ENCODE measurements at places on chromosomes 12 and 14.

DNA sequence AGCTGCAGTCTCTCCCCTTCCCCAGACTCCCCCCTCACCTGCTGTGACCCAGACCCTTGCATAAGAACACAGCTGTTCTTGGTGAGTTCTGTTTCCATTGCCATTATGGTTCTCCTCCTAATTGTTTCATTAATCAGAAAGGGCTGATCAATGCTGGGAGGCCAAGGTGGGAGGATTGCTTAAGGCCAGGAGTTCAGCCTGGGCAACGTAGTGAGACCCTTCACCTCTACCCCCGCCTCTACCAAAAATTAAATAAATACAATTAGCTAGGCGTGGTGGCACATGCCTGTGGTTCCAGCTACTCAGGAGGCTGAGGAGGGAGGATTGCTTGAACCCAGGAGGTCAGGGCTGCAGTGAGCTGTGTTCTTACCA, 17.2 kb upstream of the FAIM2 start:
- no peak for DNase-seq

GRCh38 chr14:102727336-102728095, 49.7 kb upstream of the TRAF3 start:
- DNase-seq, result no peak

DNA sequence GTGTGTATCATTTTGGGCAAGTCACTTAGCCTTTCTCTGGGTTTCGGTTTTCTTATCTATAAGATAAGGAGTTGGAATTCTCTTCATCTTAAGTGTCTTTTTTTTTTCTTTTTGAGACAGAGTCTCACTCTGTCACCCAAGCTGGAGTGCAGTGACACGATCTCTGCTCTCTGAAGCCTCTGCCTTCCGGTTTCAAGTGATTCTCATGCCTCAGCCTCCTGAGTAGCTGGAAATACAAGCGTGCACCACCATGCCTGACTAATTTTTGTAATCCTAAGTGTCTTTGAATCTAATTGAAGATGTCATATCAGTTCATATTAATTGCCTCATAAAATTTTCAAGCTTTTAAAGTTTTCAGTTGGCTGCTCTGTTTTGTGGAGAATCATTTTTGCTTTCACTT, 4.0 kb downstream of the SRGAP1 start:
- DNase-seq, result no peak

- peak; percentile 64 for DNase-seq
Observed at GRCh38 chr12:132827763-132828703, 636 bp downstream of the GOLGA3 start.

DNA sequence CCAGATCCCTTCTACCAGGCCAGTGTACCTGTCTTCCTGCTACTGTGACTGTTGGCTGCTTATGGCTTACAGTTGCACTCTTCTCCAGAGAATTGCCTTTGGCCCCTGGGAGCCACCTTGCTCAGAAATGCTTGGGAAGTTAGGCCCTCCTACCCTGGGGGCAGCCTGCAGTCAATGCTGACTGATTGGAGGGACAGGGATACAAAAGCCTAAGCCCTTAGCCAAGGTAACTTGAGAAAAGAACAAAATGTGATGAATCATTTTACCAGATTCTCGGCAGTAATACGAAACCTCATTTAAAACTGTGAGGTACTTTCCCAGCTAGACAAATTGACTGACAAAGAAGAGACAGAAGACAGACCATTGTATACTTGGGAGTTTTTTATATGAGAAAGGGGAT, 47.3 kb downstream of the PTCSC3 start:
- no peak for DNase-seq

DNA sequence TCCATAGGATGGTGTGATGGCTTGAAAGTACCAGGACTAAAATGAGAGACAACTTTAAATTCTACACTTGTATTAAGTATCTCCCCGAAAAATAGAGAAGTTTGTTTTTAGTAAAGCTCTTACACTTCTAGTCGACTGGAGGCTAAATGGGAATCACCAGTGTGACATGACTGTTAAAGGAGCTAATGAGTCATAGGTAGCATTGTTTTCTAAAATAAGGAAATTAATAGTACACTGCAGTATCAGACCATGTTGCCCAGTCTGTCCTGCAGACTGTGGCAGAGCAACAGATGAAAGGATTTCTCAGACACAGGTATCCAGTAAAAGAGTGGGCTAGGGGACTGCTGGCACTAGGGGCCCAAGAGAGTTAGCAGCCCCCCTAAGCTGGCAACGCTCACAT, 140.1 kb downstream of the TMEM117 start:
- no peak for DNase-seq

DNA sequence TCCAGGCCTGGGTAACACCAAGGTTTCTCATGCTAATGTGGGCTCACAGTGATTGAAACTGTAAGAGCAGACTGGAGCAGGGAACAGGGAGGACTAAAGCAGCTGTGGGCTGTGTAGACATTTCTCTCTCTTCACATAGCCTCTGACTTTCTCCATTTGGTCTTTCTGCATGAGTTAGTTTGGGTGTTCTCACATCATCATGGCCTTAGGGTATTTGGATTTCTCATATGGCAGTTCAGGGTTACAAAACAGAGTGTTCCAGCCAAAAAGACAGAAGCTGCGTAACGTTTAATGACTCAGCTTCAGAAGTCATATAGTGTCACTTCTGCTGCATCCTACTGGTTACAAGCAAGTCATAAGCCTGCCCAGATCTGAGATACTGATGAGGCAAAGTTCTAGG, 52.0 kb upstream of the OSBPL8 start:
- DNase-seq, result no peak

DNA sequence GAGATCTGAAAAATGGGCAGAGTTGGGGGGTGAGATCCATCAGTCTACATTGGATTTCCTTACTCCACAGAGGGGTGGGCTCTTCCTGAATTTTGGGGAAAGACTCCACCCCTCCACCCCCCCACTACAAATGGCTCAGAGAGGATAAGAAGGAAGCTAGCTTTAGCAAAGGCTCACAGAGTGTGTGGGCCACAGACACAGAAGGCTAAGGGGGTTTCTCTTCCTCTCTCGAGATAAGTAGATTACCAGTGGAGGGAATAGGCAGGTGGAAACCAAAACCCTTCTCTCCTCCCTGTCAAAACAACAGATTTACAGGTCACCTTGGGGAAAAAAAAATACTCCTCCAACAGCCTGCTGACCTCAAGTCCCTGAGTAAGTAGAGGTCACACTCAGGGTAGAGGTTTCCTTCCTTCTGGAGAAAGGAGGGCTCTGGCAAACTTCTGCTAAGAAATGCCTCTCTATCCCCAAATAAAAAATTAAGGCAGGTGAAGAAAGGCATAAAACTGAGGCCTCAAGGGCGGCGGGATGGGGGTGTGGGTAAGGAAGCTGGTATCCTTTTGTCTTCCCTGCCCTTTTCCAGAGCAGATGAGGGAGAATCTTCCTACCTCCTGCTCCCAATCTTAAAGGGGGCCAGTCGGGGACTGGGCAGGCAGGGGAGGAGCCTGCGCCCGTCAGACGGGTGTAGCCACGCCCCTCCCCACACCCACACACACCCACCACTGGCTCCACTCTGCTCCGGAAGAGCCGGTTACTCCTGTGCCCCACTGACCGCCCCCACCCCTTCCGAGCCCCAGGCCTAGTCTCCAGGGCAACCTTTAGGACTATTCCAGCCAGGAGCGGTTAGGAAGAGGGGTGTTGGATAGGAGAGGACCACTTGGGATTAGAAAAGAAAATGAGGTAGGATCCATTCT, 1.9 kb upstream of the BAZ2A start:
- DNase-seq, result no peak

GRCh38 chr12:111089616-111090015, 169.2 kb upstream of the MYL2 start:
- DNase-seq, result no peak

- DNase-seq, result no peak
Observed at GRCh38 chr12:124693111-124693723, 125.8 kb upstream of the NCOR2 start.

- no peak for DNase-seq
Observed at GRCh38 chr12:4270831-4271716, 2.5 kb upstream of the CCND2 start.

DNA sequence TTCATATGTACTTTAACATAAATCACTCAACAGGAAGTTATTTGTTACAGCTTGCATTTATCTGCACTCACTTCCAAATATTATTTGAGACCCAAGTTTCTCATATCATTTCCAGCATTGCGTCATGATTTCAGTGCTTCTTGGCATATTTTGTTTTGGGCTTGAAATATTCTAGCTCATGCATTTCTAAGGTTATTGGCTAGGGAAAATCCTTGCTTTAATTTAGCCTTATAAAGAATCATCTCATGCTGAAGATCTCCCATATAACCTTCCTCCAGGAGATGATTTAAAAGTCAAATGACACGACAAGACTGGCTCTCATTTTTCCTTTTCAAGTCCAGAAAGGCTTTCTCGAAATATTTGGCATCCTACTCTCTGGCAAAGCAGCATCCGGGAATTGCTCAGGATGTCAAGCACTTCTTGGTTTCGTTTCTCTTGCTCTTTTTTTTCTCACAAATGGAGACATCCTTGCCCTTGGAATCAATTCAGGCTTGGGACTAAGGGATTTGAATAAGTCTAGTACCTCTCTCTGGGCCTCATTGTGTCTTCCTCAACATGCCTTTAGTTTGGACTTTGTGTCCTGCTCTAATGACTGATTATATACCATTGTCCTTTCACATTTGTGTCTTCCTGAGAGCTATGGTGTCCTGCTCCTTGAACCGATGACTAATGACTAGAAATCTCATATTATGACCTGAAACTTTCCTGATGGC, 295.0 kb downstream of the RMST start:
- no peak for DNase-seq

GRCh38 chr12:79414252-79414651, 276.5 kb downstream of the PAWR start:
- no peak for DNase-seq

DNA sequence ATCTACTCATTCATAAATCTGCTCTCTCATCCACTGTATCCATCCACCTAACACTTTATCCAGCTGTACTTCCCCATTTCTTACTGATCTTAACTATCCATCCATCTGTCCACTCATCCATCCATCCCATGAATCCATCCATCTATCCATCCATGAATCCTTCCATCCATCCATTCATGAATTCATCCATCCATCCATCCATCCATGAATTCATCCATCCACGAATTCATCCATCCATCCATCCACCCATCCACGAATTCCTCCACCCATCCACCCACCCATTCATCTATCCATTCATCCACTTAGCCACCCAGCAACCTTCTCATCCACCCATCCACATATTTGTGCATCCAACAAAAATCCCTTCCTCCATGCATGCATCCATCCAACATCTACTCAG, 128.6 kb upstream of the MYL2 start:
- DNase-seq, result no peak

- no peak for DNase-seq
Observed at GRCh38 chr14:56390859-56391258, 188.7 kb upstream of the TMEM260 start.

GRCh38 chr12:6684609-6685008, 4.6 kb downstream of the ZNF384 start:
- no peak for DNase-seq

GRCh38 chr12:125643055-125643454, 577.8 kb downstream of the AACS start:
- DNase-seq, result no peak

- DNase-seq, result no peak
Observed at GRCh38 chr12:49831717-49832116, 3.5 kb upstream of the NCKAP5L start.

GRCh38 chr12:32482226-32482625, 82.9 kb downstream of the FGD4 start:
- DNase-seq, result no peak

DNA sequence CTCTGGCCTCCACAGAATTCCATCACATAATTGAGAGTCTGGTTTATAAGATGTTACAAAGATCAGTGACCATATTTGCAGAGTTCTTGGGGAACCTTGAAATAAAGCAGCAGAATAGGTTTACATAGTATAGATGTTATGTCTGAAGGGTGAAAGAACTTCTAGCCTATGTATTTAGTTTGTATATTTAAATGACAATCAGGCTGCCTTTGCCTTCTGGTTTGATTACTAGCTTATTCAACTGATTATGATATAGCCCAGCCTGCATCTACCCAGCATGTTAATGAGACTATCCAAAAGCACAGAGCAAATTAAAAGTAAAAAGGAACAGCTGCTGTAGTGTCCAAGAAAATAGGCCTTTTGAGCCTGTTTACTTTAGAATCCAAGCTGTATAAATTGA, 85.3 kb downstream of the APAF1 start:
- no peak for DNase-seq

GRCh38 chr14:49946320-49947141, 53.6 kb downstream of the ARF6 start:
- DNase-seq, result peak; percentile 38

- DNase-seq, result peak; percentile 25
Observed at GRCh38 chr14:53953828-53954550, 2.6 kb downstream of the BMP4 start.

- DNase-seq, result no peak
Observed at GRCh38 chr12:24791622-24792021, 157.3 kb downstream of the BCAT1 start.

DNA sequence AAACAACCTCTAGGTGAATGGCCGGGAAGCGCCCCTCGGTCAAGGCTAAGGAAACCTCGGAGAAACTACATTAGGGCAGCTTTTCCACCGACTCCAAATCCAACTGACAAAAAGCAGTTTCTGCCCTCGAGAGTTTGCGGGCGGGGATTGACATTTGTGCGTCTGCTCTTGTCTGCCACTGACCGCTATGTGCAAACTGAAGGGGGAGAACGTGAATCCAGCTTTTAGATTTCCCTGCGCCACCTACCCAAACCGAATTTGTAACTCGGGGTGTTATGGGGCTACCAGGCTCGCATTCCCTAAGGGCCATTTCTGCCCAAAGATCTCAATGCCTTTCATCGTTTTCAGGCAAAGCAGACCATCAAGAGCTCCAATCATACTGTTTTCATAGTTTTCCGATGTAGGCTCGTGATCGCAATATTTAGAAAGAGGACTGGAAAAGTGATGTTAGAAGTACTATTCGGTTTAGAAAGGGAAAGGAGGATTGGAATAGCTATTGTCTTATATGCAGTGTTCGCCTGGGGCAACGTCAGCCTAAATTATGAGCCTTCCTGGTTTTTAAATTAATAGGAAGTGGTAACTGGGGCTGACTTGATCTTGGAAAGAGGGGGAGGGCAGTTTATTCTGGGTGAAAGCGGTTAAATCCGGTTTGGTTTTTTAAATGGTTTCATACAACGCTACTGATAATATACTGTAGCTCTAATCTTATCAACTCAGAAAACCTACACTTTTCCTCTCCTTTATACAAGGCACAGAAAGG, 45.4 kb downstream of the BCAT1 start:
- DNase-seq, result no peak

DNA sequence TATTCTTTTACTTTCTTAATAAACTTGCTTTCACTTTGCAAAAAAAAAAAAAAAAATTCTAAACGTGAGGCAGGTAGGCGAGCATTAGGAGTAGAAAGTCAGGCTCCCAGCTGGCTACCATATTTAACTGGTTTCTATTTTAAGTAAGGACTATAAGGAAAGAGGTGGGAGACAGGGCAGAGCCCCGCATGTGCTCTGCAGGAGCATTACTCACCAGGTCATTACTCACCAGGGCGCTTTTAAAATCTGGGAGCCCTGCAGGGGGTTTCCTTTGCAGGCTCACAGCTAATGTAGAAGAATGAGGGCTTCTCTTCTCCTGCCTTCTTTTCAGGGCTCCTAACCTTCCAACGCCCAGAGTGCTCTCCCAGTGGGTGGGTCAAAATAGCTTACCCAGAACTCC, 14.0 kb upstream of the DPF3 start:
- DNase-seq, result no peak

GRCh38 chr12:90262251-90262650, 553.6 kb upstream of the ATP2B1 start:
- no peak for DNase-seq
